ENCODE measurements at places on chromosomes 1 and 21.

DNA sequence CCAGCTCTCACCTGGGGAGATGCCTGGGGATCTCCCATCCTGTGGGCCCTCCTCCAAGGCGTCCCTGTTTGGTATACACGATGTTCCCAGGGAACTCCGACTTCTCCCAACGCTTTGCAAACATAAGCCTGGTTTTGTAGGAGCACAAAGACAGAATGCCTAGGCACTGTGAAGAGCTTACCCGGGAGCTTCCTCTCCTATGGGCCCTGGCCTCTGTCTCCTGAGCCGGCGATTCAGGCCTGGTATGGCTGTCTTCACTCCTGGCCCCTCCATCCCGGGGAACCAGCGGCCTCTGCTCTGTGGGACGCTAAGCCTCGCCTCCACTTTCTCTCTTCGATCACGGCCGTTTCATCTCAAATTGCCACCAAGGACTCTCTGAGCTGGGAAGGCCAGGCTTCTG, 59.6 kb upstream of the ACTRT2 start:
- no peak for DNase-seq

DNA sequence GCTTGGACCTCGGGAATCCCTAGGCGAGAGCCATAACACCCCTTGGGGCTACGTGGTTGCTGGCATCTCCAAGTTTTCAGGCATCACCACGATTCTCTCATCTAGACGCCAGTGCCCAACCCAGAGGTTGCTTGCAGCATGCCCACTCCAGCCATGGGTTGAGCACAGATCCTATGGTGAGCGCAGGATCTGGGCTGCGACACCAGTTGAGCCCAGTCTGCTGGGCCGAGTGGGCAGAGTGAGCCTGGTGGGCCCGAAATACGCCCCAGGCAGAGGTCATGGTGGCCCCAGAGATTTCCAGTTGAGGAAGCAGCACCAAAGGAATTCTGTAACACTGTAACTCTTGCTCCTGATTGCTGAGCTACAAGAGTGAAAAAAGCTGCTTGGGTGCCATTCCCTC, 46.1 kb upstream of the GRIK1 start:
- no peak for DNase-seq

GRCh38 chr1:20685741-20686140, 24.6 kb upstream of the DDOST start:
- DNase-seq = no peak

DNA sequence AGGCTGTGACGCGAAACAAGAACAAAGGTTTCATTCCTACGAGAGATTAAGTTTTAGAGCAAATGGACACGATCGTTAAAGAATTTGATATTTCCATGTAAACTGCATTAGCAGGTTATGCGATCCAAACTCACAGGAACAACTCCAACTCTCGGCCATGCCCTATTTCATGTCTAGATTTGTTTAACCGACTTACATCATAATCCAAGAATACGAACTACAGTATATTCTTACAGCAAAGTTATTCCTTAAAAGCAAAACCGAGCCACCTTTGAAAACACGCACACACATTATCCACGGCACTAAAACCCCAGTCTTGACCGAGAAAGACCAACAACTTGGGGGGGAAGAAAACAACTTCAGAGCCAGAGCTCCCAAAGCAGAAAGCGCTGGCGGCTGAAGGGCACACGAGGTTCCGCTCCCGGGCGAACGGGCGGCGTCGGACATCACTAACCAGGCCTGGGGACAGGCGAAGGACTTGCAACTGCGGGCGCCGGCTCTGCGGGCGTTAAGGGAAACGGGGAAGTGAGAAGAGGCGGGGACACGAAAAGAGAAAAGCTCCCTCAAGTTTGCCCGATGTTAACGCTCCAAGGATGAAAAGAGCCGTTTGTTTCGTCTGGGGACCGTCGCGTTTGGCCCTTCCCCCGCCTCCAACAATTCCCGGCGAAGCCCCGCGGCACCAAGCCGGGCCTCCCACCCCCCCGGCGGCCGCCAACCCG, 690 bp downstream of the B3GALNT2 start:
- no peak for DNase-seq

DNA sequence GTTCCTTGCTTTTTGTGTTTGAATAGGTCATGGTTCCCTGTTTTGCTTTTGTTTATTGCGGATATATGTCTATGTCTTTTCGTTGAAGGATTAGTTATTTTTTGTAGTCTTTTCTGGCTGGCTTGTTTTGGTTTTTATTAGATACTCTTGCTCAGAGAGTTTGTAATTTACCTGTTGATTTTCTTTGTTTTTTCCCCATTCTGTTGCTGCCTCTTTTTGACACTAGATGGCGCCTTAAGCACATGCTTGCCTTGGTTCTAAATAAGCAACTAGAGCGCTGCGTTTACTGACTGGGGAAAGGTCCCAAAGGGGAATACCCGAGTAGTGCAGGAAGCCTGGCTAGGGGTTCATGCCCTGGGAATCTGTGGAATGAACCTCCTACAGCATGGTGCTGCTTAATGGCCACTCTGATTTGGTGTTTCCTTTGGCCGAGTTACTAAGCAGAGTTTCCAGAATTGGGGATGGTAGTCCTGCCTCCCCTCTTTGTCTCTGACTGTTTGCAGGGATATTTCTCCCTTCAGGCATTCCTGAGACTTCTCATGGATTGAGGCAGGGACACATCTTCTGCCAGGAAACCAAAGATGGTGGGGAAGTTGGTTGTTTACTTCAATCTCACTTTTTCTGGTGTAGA, 143.2 kb downstream of the PTPRU start:
- DNase-seq = peak; percentile 2

GRCh38 chr1:246415028-246415427, 92.1 kb downstream of the SMYD3 start:
- DNase-seq = no peak

DNA sequence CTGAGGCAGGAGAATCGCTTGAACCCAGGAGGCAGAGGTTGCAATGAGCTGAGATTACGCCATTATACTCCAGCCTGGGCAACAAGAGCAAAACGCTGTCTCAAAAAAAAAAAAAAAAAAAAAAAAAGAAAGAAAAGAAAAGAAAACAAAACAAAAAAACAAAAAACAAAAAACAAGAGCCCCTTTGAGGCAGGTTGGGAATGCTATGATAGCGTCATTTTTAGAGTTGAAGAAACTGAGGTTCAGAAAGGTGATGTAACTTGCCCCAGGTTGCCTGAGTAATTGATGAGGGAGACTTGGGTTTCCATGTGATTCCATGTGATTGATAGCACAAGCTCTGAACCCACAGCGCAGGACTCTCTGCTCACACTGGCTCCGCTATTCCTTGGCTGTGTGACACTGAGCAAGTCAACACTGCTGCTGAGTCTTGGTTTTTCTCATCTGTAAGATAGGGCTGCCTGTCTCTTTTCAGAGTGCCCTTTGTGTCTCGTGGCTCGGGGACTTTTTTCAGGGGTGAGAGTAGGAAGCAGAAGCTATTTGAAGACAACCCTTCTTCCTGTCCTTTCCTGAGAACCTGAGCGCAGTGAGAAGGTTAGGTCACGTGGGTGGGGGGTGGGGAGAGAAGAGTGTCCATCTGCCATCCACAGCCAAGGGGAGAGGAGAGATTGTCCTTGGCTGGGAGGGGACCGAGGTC, 2.5 kb downstream of the CNR2 start:
- peak; percentile 86 for DNase-seq

- DNase-seq = no peak
Measured at GRCh38 chr1:155932487-155932886, 1.7 kb downstream of the KHDC4 start.

DNA sequence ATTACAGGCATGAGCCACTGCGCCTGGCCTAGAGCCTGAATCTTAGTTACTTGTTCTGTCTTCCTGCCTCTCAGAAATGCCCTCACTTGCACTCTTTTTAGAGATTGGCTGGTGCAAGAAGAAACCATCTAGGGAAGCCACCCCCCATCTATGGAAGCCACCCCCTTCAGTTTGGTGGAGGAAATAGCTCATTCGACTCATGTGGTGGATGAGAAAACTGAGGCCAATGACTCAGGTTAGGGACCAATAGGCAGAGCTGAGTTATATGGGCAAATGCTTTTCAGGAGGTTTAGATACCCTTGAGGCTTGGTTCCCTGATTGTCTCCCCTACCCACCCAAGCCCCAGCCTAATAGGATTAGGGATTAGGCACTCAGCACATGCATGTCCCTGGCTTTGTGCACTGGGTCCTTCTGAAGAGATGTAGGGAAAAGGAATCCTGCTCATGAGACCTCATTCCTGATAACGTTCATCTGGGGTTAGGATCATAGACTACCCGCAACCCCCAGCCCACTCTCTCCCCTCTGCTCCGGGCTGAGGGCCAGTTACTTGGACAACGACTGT, 77.1 kb downstream of the PAX7 start:
- no peak for DNase-seq

GRCh38 chr1:118073648-118074435, 111.2 kb downstream of the SPAG17 start:
- no peak for DNase-seq

- no peak for DNase-seq
Measured at GRCh38 chr1:170340308-170340707, 191.7 kb upstream of the GORAB start.

DNA sequence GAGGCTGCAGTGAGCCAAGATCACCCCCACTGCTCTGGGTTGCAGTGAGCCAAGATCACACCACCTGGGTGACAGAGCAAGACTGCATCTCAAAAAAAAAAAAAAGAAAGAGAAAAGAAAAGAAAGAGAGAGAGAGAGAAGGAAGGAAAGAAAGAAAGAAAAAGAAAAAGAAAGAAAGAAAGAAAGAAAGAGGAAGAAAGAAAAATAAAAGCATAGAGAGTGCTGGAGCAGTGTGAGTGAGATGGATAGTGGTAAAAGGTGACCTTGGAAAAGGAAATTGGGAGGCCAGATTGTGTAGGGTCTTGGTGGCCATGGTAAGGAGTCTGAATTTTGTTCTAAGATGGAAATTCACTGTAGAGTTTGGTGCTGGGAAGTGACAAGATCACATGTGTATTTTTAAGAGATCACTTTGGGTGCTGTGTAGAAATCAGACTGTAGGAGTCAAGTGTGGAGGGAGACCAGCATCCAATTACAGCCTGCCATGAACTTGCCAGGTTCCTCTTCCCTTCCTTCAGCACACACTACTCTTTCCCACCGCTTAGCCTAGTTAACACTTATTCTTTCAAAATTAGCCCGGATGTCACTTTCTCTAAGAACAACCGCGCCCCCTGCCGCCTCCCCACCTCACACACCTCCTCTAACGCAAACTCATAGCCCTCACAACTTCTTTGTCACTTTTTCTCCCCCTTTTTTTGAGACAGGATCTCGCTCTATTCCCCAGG, 17.9 kb downstream of the MTX1 start:
- no peak for DNase-seq

DNA sequence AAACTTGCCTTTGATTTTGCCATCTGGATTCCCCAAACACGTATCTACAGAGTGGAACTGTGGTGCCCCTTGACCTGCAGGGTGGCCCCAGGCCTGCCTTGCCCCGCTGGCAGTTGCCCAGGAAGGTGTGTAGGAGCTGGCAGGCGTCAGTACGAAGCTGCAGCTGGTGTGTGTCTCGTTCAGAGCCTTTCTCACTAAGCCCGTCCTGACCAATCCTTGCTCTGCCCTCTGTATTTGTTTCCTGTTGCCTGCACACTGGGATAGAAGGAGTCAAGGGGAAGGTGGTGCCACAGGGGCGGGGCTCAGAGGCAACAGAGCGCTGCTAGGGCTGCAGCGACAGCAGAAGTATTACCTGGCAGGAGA, 5.2 kb upstream of the VSIG8 start:
- DNase-seq = no peak

DNA sequence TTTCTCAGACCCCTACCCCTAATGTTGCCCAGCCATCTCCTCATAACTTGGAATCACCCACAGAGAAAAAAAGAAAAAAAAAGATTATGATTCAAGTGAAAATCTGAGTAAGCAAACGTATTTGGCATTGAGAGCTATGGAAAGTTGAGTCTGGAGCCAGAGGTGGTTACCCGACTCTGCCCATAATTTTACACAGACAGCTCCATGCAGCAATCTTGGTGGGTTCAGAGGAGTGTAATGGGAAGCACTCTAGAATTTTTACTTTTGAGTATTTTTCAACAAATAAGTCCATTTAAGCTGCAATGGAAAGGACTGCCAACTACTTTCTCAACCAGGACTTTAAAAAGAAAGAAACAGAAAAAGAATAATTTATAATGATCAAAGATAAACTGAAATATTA, 62.7 kb downstream of the ZC3H11B start:
- DNase-seq = no peak

- no peak for DNase-seq
Measured at GRCh38 chr21:38804789-38805327, 871 bp upstream of the ETS2 start.

- no peak for DNase-seq
Measured at GRCh38 chr21:42411891-42412635, 8.4 kb downstream of the UBASH3A start.

GRCh38 chr1:952201-952600, 6.9 kb downstream of the NOC2L start:
- no peak for DNase-seq

DNA sequence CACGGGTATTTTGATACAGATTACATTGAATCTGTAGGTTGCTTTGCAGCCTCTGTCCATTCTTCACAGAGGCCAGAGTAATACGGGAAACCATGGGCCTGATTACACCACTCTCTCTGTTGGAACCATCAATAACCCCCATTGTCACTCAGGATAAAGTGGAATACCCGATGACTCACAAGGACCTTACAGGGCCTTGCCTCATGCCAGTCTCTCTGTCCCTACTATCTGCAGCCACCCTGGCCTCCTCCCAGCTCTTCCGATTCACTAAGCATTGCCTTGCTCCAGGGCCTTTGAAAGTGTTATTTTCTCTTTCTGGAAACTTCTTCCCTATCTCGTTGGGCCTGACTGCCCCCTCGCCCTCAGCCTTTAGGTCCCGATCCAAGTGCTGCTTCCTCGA, 61.7 kb downstream of the HMGB4 start:
- DNase-seq = no peak

DNA sequence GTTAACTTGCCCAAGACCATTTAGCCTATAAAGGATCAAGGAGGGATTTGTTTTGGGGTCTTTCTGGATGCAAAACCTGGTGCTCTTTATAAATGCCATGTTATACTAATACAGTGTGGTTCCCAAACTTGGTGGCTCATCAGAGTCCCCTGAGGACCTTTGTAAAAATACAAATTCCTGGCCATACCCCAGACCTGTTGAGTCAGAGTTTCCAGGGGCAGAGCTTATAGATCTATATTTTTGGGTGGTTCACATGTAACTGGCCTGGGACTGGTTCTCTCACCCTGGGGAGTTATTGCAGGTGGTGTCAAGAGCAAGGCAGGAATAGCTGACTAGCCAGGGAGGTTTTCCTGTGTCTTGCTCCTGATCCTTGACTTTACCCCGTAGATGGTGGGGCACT, 136.9 kb upstream of the HNRNPU start:
- no peak for DNase-seq

All from GM12878 (cell line).